ENCODE measurements at places on chromosomes 12 and 14.

GRCh38 chr12:90970471-90970870 lies 15.5 kb upstream of the CCER1 start:
- DNase-seq: no peak

DNA sequence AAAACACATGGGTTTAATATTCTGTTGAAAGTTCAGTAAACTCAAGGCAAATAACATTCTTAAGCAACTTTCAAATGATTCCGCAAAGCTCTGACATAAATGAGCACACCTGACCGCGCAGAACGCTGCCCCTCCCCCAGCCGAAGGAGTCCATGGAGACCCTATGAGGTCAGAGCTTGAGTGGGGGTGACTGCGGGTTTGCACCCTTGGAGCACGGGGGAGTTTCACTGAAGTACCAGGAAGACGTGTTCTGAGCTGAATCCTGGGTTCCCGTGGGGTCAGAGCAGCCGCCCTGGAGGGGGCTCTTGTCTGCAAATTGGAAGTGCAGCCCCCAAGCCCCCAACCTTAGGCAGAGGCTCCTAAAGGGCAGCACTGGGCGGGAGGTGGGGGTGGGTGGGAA lies 324.1 kb upstream of the SFSWAP start:
- DNase-seq: no peak

DNA sequence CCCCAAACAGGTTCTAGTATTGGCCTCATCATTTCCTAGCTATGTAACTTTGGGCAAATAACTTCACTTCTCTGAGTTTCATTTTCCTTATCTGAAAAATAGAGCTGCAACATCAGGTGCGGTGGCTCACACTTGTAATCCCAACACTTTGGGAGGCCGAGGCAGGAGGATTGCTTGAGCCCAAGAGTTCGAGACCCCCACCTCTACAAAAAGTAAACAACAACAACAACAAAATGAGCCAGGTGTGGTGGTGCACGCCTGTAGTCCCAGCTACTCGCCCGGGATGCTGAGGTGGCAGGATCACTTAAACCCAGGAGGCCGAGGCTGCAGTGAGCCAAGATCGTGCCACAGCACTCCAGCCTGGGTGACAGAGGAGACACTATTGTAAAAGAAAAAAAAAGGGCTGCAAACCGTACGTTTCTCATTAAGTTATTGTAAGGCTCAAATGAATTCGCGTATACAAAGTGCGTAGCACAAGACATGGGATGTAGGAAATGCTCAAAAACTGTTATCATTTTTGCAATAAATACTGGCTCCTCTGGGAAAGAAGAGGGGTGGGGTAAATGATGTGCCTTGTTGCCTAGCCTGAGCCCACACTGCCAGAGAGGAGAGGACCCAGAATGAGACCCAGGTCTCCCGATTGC lies 903 bp downstream of the C12orf76 start:
- DNase-seq: no peak

DNA sequence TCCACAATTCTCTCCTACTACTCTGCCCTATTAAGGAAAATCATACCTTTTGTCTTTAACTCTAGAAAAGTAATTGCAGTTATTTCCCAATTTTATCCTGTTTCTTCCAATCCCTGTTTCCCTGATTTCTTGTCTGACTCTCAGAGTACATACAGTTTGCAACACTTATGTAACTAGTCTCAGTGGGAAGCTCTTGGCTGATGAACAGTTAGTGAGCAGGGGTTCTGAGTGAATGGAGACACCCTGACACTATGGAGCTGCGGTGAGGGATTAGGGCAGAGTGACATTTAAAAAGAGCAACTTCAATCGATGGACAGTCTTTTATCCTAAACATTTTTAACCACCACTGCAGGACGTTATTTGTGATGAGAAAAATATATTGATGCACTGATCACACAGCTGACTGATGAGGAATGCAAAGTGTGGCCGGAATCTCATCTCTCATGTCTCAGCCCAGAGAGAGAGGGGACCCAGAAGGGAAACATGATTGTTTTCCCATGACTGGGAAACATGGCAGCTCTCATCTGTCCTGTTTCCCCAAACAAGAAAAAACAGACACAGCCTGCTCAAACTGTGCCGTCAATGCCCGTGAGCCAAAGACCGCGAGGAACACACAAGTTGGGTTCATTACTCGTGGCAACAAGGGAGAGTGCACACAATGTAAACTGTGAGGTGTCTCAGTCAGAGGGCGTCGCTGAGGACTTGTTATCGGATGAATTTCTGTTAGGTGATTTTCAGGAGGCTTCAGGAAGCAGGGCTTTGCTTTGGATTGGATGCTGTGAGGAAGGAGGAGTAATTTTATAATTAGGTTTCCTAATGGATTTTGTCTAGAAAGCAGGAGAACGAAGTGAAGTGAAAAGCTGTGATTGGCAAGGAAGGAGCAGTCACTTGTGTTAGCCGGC lies 5.2 kb upstream of the SLC6A13 start:
- no peak for DNase-seq

DNA sequence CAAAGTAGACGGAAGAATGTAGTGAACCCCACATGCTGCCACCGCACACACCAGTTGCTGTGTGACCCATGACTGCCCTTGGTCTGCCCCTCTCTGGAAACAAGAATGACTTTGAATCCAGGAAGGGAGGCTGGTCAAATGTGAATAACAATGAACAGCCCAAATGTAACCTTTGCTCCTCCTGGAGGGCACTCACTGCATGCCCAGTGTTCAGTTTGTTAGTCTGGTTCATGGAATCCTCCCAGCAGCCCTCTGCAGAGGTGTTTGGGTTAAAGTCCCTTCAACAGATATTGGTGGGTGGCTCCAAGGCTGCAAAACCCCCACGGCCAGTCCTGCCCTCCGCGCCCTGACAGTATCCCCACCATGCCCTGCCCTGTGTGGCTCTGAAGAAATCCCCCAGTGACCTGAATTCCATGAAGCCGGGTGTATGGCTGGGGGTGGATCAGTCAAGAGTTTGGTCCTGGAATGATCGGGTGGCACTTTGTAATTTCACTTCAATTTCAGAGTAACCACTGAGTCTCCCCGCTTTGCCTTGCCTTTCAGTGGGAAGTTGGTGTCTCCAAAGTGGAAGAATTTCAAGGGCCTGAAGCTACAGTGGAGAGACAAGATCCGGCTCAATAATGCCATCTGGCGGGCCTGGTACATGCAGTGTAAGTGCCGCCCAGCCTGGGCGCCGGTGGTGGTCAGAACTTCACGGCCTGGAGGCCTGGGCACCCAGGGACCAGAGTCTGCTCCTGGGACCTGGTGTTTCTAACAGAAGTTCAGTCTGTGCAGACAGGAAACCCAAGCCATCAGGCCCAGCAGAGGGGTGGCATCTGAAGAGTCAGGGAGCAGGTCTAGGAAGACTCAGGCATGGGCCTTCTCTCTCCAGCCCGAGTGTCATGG lies 47.1 kb downstream of the IL31 start:
- no peak for DNase-seq

GRCh38 chr12:55659486-55660385 lies 23.0 kb downstream of the OR10P1 start:
- peak; percentile 2 for DNase-seq

DNA sequence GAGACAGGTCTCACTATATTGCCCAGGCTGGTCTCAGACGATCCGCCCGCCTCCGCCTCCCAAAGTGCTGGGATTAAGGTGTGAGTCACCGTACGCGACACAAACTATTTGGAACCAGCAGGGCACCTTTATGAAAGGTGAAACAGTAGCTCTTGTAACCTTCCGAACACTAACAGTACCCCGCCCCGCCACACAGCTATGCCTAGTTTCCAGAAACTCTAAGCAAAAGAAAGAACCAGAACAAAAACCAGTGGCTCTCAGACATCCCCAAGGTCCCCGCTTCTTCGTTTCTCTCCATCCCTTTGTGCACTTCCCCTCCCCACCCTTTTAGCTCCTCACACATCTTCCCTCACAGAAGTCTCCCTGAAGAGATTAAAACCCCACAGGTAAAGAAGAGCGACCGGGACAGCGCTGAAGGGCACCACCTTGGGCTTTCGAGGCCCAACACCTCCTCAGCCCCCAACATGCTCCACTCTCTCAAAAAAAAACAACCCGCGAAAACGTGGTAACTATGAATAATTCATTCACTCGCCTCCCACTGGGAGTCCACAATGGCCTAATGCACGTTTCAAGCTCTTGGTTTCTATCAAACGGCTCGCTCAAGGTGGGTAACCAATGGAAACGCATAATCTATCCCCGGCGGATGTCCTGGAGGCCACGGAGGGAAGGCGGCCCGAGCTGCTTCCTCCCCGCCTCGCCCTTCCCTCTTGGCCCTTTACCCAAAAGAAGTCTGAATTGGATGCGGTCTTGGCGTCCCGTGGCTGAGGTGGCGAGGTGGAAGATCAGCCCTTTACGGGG lies 877 bp downstream of the BAG5 start:
- no peak for DNase-seq

GRCh38 chr12:69225251-69225910 lies 14.0 kb upstream of the CPSF6 start:
- DNase-seq: no peak
